ENCODE measurements at places on chromosomes 12 and 14.
A peak's percentile ranks its signal among the peaks of the same experiment; 100 is the strongest.

- no peak for DNase-seq
These were observed 52.2 kb downstream of the PHETA1 start for GRCh38 chr12:111316671-111317070.

- DNase-seq: no peak
These were observed 36.6 kb downstream of the NID2 start for GRCh38 chr14:52032204-52032801.

DNA sequence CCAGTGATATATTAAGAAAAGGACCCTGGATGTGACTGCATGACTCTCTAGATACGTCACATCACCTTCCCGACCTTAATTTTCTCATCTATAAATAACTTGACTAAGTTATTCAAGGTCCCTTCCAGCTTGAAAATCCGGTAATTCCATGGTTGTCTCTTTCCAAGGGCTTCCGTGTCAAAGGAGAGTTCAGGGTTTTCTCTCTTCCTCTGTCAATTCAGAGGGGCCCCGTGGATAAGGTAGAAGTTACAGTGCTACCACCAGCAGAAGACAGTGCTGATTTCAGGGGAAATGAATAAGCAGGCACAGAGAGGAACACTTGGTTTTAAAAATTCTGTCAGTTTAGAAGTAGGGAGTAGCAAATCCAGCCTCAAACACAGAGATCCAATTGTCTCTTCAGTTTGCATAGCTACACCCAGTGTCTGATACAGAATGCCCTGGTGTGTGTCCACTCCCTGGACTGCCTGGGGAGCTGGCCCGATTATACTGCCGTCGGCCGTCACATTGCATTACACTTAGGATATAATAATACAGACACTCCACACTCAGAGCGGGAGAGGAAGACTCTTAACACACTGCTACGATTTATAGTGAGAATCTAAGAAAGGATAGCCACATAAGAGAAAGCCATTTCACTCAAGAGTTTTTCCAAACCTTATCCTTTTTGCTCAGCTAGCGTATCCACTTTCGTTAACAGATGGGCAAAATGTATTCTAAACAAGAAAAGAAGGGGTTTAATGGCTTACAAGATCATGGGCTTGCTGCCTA, 54.7 kb upstream of the GTF2A1 start:
- no peak for DNase-seq

DNA sequence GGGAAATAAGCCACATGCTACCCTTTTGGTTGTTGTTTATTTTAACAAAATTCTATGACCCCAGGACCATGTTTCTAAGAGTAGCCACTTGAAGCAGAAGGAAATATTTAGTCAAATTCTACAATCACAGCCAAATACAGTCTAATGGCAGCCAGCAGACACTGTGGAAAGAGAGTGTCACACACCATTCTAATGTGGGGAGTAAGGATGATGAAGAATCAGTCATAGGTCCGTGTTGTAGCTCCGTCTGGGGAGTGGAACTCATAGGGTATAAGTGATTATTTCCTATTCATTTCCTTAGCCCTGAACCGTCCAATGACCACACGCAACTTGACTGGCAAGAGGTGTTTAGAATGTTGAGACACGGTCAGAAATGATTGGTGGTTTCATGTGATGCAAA, 461.2 kb downstream of the DPF3 start:
- DNase-seq: no peak

DNA sequence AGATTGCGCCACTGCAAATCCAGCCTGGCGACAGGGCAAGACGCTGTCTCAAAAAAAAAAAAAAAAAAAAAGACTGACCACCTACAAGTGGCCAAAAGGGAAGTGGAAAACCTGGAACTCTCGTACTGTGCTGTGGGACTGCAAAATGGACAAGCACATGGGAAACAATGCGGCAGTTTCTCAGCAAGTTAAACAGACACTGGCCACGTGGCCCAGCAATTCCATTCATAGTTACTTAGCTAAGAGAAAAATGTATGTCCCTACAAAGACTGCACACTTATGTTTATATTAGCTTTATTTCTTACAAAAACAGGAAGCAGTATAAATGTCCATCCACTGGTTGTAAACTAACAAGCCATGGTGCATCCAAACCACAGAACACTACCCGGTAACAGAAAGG, 5.6 kb downstream of the CHFR start:
- no peak for DNase-seq

DNA sequence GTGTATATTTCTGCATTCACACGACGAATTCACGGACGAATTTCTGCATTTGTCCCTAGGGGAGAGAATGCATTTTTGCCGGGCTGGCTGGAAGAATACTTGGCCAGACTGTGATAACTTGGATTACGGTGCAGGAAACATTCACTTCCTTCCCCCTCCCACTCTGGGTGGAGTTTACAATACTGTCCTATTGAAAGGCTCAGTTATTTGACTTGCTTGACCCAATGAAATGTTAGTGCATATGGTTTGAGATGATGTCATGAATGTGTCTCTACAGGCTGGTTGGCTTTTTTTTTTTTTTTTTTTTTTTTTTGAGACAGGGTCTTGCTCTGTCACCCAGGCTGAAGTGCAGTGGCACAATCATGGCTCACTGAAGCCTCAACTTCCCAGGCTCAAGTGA, 90.7 kb upstream of the NOS1 start:
- no peak for DNase-seq

- peak; percentile 57 for DNase-seq
These were observed 482 bp upstream of the IFI27L2 start for GRCh38 chr14:94129758-94130414.

All from ecto neural progenitor cell (in vitro differentiated cells).